CD8-positive, alpha-beta memory T cell (primary cell): ENCODE measurements at places on chromosomes 5 and 9.

- DNase-seq: no peak
- H3K27me3 ChIP-seq: no peaks in the 10 kb centered on the region
- no peaks in the 10 kb centered on the region for H3K36me3 ChIP-seq
- H3K27ac ChIP-seq: no peak overlapping the region
These were observed 30.8 kb downstream of the CD14 start for GRCh38 chr5:140602147-140602546.

- no peak for DNase-seq
- no peaks in the 10 kb centered on the region for H3K27me3 ChIP-seq
- H3K36me3 ChIP-seq: no peaks in the 10 kb centered on the region
- no peaks in the 10 kb centered on the region for H3K4me1 ChIP-seq
These were observed 360.5 kb downstream of the IRX2 start for GRCh38 chr5:2391021-2391420.

DNA sequence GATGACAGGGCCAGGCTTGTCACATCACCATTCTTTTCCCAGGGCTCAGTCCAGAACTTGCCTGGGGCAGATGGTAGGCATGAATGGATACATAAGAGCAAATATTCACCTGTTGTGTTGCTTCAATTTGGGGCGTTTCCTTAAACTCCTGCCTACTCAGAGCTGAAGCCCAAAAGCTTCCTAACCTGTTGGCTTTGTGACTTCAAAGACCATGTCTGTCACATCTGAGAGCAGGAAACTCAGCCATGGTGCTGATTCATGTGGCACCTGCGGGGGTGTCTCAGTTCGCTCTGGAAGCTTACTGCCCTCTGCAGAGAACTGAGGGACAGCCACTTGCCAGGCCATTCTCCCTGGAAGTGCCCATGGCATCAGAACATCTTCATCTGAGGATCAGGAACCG, 246.6 kb downstream of the HSPA4 start:
- H3K4me1 ChIP-seq: peaks cover 5% of the 10 kb centered on the region
- no peak for DNase-seq
- no peaks in the 10 kb centered on the region for H3K36me3 ChIP-seq

DNA sequence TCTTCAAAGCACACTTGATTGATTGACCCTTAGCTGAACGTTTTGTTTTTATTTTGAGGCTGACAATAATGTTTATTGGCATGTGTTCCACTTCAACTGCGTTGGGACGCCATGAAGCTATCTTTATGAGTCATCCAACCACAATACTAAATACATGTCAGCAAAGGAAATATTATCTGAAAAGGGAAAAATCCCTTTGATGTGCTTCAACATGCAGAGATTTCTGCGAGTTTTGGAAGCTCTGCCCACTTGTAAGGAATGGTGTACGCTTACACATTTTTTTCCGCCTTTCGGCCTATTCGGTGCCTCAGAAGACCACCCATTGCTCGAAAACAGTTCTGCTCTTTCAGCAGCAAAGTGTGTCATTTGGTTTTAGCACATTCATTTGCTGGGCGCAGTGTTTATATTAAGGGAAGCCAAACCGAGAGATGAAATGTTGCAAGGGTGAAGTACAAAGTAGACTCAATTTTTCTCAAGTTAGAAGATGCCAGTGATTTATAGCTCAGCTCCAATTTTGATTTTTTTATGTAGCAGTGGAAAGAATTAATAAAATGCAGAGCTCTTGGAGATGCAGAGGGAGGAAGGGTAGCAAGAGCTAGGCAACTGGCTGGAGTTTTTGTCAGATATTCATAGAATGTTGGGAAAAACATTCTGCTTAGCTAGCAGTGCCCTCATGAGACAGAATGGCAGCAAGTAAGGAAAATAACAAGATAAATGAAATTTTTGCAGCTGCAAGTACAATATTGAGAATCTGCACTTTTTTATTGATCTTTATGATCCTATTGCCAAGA, 68.9 kb downstream of the PRDM6 start:
- DNase-seq: no peak
- no peak overlapping the region for H3K27ac ChIP-seq
- no peaks in the 10 kb centered on the region for H3K36me3 ChIP-seq
- H3K27me3 ChIP-seq: no peaks in the 10 kb centered on the region
- H3K4me1 ChIP-seq: no peaks in the 10 kb centered on the region

DNA sequence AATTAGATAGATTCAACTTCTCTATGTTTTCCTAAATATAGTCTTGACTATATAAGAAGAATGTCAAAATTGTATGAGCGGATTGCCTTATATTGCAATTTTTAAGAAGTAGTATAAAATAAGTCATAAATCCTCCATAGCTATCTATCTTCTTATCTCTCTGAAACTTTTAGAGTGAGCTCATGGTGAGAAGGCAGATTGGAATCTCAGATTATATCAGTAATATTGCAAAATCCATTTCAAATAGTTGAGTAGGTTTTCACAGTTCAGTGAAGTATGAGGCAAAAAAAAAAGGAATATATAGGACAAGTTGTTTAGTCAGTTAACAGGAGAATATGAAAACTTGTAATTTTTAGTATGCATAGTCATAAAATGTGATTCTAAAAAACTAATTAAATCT, 156.4 kb downstream of the FAM174A start:
- no peak for DNase-seq
- no peaks in the 10 kb centered on the region for H3K27me3 ChIP-seq
- no peaks in the 10 kb centered on the region for H3K4me1 ChIP-seq

GRCh38 chr5:129141078-129141477, 46.5 kb downstream of the ISOC1 start:
- DNase-seq: no peak
- H3K27ac ChIP-seq: no peak overlapping the region
- H3K27me3 ChIP-seq: no peaks in the 10 kb centered on the region
- no peak overlapping the region for H3K4me3 ChIP-seq
- H3K36me3 ChIP-seq: no peaks in the 10 kb centered on the region

DNA sequence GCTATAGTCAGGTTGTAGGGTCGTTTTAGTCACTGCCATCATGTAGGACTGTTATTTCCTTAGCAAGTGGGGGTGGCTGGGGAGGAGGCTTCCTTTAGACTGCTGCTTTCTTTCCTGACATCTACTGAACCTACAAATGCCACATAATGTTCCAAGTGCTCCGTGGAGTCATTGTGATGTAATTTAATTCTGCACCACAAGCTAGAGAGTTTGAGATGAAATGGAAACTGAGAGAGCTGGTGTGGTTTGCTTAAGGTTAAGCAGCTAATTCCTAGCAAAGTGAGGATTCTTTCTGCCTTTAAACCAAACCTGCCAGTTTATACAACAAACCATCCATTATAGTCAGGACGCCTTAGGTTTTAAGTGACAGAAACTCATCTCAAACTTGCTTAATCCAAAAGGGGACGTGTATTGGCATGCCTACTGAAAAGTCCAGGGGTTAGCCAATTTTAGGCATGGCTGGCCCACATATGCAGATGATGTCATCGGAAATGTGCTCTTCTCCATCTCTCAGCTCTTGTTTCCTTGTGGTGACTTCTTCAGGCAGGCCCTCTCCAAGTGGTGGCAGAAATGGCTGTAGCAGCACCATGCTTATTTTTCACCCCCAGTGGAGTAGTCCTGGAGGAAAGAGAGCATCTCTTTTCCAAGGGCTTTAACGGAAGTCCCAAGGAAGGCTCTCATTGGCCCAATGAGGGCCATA, 30.5 kb downstream of the ZNF618 start:
- no peak for DNase-seq
- no peaks in the 10 kb centered on the region for H3K27me3 ChIP-seq
- no peak overlapping the region for H3K4me3 ChIP-seq
- H3K4me1 ChIP-seq: no peaks in the 10 kb centered on the region
- H3K36me3 ChIP-seq: no peaks in the 10 kb centered on the region

DNA sequence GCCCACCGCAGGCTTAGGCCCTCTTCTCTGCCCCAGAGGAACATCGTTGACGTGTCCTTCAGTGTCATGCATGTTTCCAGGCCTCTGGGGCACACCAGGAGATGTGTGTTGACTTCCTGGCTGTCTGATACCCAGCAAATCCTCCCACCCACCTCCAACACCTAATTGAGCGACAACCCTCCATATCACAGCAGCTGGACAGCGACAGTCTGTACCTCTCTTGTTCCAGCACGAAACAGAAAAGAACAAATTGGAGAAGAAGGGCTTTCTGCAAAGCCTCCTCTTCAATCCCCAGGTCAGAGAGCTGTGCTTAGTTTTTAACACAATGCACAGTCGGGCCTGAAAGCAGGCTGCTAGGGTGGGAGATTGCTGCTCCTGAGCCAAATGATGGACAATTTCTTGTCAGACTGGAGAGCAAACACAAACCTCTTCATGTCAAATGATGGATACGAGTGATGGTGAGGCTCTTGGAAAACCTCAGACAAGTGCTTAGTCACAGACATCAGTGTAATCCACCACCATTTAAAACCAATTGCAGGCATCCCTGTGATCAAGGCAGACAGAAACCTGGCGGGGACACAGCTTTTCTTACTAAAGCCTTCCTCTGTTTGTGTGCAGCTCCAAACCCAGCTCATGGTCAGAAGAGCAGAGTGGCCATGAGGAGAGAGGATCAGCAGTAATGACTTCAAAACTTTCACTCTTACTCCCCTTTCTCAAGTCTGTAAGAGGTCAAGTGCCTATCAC, 110.6 kb downstream of the EBF1 start:
- no peaks in the 10 kb centered on the region for H3K27me3 ChIP-seq
- H3K27ac ChIP-seq: no peak overlapping the region
- H3K4me3 ChIP-seq: no peak overlapping the region
- no peak for DNase-seq

DNA sequence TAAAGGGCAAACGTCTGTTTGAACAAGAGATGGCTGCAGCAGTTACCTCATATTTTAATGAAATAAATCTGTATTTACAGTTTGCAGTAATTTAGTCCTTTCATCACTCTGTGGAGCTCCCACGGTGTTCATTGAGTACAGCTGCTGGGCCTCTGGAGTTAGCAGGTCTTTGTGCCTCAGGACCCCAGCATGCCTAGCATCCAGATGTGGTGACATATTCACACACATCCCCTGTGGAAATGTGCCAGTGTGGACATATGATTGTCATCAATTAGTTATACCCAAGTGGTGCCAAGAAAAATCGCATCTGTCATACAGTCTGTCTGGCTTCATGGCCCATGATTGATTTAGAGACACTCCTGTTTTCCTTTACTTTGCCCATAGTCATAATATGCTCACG, 77.3 kb downstream of the NNT start:
- H3K36me3 ChIP-seq: no peaks in the 10 kb centered on the region
- H3K27me3 ChIP-seq: no peaks in the 10 kb centered on the region
- H3K4me3 ChIP-seq: no peak overlapping the region
- no peak for DNase-seq
- H3K4me1 ChIP-seq: no peaks in the 10 kb centered on the region

GRCh38 chr5:17403695-17404490, 94.1 kb upstream of the TAF11L2 start:
- H3K36me3 ChIP-seq: no peaks in the 10 kb centered on the region
- H3K4me1 ChIP-seq: no peaks in the 10 kb centered on the region
- H3K27ac ChIP-seq: no peak overlapping the region

DNA sequence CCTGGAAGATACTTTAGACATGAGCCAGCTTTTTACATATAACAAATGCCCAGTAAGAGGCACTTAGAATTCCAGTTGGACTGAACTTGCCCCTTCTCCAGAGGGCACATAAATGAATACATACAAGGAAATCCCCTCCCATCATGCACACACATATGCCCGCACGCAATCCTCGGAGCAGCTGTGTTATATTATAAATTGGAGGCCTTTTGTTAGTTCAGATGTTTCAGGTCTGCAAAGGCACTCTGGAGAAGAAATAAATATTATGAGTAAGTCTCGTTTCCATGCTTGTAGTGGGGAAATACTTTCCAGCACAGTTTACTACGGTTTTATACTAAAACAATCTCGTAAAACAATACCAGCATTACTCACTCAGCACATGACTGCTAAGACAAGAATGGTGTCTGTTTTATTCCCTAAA, 17.6 kb upstream of the MUSK start:
- H3K4me3 ChIP-seq: no peak overlapping the region
- no peaks in the 10 kb centered on the region for H3K27me3 ChIP-seq
